ENCODE measurements at places on chromosomes 1 and 21.

- no peak for DNase-seq
Observed at GRCh38 chr1:229027622-229028182, 243.2 kb upstream of the RAB4A start.

- DNase-seq, result no peak
Observed at GRCh38 chr1:159895286-159895685, 4.7 kb downstream of the CFAP45 start.

DNA sequence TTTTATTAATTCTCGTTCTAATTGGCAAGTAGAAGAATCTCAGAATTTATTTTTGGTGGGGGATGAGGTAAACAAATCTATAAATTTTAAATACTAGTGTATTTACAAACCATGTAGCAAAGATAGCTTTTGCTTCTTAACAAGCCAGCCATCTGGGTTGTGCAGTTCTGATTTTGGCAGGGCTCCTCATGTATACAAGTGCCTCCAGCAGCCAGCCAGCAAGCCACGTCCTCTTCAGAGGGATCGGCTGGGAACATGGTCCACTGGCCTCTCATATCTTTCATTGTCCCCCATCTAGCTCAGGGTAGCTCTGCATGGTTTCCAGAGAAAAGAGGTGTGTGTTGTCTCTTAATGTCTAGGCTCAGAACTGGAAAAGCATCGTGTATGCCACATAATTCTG is 659.1 kb downstream of the MRPL39 start:
- no peak for DNase-seq

DNA sequence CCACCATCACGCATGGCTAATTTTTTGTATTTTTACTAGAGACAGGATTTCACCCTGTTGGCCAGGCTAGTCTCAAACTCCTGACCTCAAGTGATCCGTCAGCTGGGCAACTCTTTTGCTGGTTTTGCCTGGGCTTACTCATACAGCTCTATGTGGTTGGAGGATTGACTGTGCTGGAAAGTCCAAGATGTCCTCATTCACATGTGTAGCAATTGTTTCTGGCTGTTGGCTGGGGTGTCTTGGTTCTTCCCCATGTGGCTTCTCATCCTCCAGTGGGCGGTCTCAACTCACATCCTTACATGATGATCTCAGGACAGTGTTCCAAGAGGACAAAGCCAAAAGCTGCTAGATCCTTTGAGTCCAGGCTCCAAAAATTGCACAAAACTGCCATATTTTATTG is 53.3 kb downstream of the TEX35 start:
- no peak for DNase-seq

- no peak for DNase-seq
Observed at GRCh38 chr21:27206368-27206982, 239.6 kb upstream of the ADAMTS5 start.

GRCh38 chr1:118788463-118788862 is 199.7 kb downstream of the TBX15 start:
- peak; percentile 2 for DNase-seq

- no peak for DNase-seq
Observed at GRCh38 chr1:2538376-2538775, 8.3 kb upstream of the HES5 start.

DNA sequence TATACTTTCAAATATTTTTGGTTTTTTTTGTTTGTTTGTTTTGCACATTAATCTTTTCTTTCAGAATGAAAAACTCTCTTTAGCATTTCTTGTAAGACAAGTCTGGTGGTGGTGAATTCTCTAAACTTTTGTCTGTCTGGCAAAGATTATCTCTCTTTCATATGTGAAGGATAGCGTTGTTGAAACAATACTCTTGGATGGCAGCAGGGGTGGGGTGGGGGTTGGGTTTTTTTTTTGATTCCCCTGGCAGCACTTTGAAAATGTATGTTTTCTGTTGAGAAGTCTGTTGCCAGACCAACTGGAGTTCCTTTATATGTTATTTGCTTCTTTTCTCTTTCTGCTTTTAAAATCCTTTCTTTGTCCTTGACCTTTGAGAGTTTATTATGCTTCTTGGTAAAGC is 160.2 kb downstream of the VAV3 start:
- DNase-seq, result no peak

GRCh38 chr1:181326348-181326747 is 157.0 kb upstream of the CACNA1E start:
- DNase-seq, result no peak

DNA sequence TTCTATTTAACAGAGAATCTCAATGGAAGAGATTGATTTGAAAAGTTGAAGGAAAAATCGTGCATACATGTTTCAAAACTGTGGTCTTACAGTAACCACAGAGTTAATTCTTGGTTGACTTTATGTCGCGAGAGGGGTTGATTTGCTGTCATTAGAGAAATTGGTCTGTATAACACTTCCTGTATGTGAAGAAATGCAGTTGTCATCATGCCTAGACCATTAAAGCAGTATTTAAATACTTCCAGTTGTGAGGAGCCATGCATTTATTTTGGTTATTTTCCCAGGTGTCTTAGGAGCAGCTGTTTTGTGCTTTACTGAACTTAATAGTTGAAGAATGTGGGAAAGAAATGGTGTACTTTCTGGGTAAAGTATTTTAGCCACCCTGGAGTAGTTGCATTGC is 76.2 kb downstream of the NFIA start:
- DNase-seq, result no peak

- no peak for DNase-seq
Observed at GRCh38 chr1:188719735-188720134, 1757.9 kb downstream of the BRINP3 start.
